ENCODE measurements at places on chromosomes 5 and 9.

GRCh38 chr9:84413301-84413700, 72.7 kb upstream of the SLC28A3 start:
- DNase-seq, result no peak

- no peak for DNase-seq
Measured at GRCh38 chr5:109045710-109046109, 298.0 kb downstream of the FER start.

- DNase-seq, result no peak
Measured at GRCh38 chr5:174581479-174581878, 142.9 kb upstream of the MSX2 start.

DNA sequence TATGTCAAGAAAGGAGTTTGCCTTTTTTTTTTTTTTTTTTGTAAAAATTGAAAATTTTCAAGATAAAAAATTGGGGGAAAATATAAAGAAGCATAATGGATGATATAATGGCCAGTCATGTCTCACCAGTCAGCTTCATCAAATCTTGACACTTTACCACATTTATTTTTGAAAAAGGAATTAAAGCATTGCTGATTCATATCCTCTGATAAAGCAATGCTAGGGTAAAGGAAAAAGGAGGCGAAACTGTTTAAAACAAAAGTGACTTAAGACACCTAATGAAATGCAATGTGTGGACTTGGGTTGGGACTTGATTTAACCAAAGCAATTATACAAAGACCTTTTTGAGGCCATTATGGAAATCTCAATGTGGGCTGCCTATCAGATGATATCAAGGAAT, 208.5 kb downstream of the ARHGAP26 start:
- DNase-seq, result no peak

GRCh38 chr9:129283705-129284606, 105.9 kb upstream of the IER5L start:
- DNase-seq, result no peak

DNA sequence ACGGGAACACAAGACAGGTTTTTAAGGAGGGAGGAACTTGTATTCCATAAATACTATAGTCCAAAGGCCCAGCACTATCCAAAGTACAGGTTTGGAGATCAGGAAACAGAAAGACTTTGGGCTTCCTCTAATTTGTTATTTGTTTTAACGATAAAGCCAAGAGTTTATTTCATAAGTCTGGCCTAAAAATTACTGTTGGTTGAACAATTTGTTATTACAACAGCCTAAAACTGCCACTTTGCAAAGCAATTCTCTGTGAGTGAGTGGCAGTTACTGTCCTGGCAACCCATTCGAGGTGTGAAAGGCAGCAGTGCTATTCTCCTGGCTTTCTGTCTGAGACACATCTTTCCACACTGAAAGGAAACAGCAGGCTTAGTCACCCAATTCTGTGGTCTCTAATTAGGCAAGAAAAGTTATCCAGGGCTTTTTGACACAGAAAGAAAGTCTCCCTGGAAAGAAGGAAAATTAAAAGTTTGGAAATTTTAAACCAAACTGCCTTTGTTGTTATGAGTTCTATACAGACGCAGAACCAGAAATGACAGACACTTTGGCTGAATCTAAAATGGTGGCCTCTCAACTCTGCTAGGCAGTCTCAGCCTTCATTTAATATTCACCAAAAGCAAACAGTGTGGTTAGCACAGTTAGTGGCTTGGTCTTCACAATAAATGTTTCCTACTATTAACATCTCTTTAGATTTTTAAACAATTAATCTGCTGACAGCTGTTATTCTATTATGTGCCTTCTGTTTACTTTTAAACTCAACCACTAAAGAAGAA, 33.9 kb downstream of the PSMB7 start:
- no peak for DNase-seq

DNA sequence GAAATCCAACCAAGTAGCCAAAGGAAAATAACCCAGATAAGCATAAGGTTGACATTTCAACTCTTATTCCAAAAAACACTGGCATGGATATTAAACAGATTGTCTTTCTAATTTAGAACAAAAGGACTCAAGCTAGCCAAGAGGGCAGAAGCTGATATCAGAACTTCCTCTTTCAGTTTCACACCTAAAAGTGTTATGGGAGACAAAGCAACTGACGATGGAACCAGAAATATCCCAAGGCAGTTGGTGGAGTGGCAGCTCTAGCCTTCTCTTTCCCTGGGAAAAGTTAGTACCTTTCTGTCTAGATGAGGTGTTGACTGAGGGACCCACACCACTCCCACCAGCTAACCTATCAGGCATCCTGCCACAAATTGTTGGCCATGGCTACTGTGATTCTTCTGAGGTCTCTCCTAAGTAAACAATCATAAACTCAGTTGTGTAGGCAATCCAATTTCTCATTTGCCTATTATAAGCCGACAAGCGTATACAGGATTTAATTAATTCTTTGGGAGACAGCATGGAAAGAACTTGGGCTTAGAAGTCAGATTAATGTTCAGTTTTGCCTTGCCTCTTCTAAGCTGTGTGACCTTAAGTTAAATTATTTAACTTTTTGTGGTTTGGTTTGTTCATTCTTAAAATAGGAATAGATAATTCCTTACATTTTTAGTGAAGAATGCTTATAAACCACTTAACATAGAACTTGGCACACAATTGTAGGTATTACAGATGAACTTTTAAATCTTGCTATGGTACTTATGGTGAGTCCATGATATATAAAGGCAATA, 110.9 kb upstream of the ADAMTSL1 start:
- no peak for DNase-seq

GRCh38 chr5:149549461-149550267, 1.6 kb downstream of the CSNK1A1 start:
- peak; percentile 9 for DNase-seq

DNA sequence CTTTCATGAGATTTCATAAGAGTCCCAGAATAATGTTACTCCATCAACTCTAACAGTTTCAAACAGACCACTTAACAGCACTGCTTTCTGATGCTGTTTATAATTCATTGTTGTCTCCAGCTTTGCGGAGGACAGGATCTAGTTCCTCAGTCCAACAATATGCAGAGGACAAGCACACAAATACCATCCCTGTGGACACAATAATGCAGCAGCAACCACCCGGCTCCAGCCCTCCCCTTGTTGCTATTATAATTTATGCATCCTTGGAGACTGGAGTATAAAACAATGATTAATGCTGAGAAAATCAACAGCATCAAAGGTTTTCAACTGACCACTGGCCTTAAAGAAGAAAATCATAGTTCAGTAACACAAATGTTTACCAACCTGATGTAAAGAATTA, 108.3 kb downstream of the DENND1A start:
- no peak for DNase-seq

GRCh38 chr5:157342822-157343402, 77.0 kb downstream of the CYFIP2 start:
- no peak for DNase-seq

DNA sequence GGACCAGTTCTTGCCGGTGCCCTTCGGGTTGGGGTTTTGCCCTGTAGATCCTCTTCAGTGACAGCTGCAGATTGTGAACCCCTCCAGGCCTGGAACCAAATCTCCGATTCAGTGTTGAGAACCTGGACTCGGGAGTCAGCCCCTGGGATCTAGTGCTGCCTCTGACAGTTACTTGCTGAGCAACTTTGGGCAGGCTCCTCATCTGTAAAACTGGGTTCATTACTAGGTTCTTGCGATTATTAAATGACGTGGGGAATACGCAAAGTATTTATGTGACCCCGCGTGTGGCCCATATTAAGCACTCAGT, 600 bp downstream of the ERCC6L2 start:
- DNase-seq, result no peak

Data from stimulated activated CD4-positive, alpha-beta T cell treated with anti-CD3 and anti-CD28 coated beads, Interleukin-1b, Interleukin-23, amount 100 ng/mL, for 24 hours (primary cell).